ENCODE measurements at places on chromosomes 3 and 15.

DNA sequence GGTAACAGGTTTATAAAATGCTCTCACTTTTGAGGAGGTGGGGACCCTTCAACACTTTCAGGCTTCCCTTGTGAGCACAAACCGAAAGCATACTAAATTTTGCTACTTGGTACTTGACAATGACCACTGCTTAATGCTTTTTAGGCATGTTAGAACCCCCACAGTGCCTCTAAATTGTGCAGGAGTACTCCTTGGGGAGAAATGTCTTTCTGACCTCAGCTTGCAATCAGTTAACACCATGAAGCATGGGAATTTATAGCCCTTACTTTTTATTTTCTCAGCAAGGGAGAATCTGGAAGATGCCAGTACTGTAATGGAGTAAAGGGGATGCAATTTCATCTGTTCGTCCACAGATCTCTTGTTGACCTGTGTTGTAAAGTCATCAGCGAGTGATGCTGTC, 308.9 kb upstream of the TBC1D5 start:
- DNase-seq, result no peak

DNA sequence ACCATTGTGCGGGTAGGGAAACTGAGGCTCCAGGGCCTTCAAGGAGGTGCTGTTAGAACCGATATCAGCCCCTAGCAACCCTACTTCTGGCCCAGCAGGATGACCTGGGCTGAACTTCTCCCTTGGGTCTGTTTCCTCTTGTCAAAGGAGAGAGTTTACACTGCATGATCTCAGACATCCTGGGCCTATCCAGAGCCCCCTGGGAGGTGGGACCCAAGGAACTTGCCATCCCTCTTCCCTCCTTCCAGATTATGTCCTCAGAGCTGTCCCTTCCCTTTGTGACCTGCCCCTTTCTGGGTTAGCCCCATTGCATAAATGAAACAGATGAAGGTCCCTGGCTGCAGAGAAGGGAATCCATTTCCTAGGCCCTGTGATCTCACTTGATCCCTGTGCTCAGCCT, 12.3 kb upstream of the DNAH1 start:
- no peak for DNase-seq

DNA sequence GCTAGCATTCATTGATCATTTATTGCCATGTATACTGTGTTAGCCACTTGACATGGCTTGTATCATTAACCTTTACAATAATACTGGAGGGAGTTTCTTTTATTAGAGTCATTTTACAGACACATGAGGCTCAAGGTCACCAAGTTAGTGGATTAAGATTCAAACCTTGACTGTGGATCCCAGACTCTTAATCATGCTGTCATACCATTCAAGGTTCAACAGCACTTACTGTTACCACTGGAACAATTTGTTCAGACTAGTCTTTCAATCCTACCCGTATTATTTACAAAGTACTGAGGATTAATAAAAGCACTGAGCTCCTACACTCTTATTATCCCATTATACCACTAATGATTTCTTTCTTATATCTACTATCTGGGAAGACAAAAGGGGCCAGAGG, 1.2 kb downstream of the COX17 start:
- DNase-seq, result no peak

DNA sequence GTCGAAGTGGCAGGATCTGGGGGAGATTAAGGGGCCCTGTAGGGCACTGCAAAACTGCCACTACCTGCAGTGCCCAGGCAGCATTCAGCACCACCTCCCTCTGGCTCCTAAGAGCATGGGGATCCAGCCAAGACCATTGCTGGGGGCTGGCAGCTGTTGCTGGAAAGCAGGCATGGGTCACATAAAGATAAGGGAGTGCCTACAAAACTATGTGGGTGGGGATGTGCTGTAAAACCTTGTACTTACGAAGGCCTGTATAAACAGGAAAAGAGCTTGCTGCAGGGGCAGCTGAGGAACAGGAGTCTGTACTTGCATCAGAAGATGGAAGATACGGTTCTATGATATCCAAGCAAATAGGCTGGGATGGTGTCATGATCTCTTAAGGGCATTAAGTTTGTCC, 27.1 kb downstream of the IL20RB start:
- no peak for DNase-seq

GRCh38 chr3:67569324-67569723, 85.1 kb downstream of the SUCLG2 start:
- DNase-seq, result no peak

GRCh38 chr15:51793521-51794305, 35.7 kb upstream of the TMOD3 start:
- no peak for DNase-seq
